ENCODE measurements at places on chromosomes 2 and 18. TPM values are rescaled to one million over a fixed set of nuclear protein-coding genes. Genes with fewer than 3 reads are reported as not detected.

- DNase-seq = no peak
Observed at GRCh38 chr2:105736145-105736544, 8.6 kb upstream of the NCK2 start.

DNA sequence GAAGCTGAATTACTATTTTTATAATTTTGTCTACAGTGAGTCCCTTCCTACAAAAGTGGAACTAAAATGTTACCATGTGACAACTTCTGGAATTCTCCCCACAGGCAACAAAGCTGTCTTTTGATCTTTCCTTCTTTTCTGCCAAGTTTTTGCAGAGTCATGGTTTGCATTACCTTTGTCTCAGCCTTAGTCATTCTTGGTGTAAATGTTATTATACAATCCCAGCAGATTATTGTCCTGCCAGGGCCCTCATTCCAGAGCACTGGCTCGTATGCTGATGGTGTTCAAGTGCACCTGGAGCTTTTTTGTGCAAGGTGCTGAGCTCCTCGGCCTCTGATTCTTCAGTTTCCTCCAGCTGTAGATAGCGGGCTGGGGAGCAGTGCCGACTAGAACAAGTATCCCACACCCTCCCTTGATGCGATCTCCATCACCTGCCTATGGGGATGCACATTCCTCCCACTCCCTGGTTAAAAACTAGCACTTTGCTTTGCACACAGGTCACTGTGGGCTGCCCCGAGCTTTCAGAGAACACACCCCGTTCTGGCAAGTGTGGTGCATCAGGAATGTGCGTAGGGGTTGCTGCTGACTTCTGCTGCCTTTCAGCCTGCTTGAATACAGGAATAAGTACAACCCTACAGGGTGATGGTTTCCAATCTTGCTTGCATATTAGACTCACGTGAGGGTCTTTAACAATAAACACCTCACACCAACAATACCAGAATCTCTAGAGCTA lies 263.6 kb downstream of the RNF144A start:
- DNase-seq = peak; percentile 60

DNA sequence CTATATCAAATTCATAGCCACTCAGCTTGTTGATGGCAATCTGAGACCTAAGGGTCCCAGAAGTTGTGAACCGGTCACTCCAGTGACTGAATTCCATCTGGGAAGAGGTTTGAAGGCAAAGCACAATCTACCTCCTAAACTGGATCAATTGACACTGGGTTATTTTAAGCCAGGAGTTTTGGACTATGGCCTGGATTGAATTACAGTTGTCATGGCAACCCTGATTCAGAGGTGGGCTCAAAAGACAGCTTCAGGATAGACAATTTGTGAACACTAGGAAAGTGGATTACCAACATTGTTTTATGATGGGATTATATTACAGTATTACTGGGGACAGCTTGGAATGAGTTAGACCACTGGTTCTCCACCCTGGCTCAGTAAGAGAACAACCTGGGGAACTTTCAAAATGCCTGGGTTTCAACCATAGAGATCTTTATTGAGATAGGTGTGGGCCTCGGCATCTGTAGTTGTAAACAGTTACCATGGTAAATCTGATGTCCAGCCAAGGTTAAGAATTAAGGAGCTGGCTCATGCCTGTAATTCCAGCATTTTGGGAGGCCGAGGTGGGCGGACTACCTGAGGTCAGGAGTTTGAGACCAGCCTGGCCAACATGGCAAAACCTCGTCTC lies 58.8 kb downstream of the MFSD6 start:
- DNase-seq = no peak

GRCh38 chr2:31414601-31415241 lies at the start of gene XDH:
Gene XDH (minus strand): TSS chr2:31414742. CDS start chr2:31414666, 76 bp downstream.
- DNase-seq = no peak

DNA sequence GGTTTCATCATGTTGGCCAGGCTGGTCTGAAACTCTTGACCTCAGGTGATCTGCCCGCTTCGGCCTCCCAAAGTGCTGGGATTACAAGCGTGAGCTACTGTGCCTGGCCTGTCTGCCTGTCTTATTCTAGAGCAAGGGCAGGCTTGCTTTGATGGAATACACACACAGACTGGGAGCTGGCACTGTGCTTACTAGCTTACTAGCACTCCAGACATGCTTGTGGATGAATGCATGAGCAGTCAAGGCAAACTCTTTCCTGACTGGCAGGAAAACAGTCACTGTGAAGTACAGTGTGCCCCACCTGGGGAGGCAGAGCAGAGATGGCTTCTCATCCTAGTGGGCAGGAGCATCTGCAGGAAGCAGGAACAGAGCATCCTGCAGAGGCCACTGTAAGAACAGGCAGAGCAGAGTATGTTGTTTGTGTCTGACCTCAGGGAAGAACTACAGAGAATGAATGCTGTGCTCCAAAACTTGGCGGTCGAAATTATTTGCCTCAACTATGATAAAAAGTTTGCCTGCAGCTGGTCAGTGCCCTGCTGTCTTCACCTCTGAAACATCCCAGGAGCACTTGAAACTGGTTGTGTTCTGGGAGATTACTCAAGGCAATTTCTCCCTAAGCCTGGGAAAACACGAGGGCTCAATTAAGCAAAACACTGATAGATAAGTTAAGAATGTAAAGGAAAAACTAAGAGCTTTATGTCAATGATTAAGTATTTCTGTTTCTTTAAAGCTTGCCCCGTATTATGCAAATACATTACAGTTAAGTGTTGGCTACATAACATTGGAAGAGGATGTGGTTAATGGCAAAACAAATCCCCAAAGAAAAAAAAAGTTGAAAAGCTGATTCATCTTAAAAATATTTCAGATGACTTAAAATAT lies 102.4 kb downstream of the VAPA start:
- DNase-seq = no peak

GRCh38 chr2:48568547-48568946 lies 38.6 kb downstream of the STON1 start:
- DNase-seq = no peak

DNA sequence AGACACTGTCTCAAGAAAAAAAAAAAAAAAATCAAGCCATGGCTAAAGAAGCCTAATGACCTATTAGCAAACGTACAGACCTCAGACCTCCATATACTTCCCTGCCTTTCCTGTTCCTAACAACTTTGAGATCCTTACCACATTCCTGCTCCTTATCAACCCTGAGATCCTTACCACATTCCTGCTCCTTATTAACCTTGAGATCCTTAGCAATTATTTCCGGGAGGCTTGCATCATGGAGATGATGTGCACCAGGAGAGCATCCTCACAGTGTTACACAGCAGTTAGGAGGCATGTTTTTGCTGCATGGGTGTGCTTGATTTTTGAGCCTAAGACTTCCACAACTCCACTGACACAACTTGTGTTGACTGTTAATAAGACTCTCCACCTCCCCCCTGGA lies 54.6 kb upstream of the RASGRP3 start:
- no peak for DNase-seq

DNA sequence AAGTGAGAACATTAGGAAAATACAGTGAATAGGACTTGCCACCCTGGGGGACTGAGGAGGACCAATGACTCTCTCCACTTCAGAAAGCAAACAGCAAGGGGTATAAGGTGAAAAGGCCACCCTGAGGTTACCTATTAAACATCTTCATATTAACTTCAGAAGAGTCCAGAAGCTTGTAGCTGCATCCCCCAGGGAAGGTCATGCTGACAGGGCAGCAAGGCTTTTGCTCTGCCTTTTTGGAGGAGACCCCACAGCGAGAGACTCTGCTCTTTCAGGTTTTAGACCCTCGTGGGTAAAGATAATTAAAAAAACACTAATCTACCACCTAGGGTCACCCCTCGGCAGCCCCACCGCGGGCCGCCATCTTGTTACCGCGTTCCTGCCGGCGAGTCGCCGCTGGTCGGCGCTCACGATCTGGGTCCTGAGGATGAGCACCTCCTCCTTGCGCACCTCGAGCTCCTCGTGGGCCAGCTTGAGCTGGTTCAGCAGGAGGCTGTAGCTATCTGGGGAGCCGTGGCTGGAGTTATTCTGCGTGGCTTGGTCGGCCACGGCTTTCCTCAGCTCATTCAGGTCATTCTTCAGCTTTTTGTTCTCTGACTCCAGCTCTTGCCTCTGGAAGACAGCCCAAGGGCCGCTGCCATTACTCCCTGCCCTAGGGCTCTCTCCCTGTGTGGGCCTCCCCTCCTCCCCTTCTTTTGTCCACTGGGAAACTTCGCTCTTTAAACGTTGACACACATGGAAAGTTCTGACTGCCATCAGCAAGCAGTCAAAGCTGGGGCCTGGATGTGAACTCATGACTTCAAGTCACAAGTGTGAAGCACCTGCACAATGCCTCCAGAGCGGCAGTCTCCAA lies 50.7 kb upstream of the ACAA2 start:
- DNase-seq = peak; percentile 50

DNA sequence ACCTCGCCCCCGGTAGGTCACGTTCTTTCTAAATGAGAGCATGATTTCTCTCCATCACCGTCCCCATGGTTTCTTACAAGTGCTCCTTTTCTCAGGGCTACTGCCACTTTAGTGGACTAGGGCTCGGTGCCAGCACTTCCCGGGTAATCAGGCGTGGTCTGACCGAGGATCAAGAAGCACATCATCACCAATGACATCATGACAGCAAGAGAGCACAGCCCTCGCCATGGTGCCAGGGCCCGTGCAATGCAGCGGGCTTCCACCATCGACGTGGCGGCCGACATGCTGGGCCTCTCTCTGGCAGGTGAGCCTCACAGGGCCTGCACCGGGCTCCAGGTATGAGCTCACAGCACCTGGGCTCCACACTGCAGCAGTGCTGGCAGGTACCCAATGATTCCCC lies 75.2 kb downstream of the INPP4A start:
- DNase-seq = no peak

The B3GNT7 gene
- polyA plus RNA-seq = 2.6 TPM

GRCh38 chr2:196590286-196590685 lies 49.2 kb upstream of the CCDC150 start:
- DNase-seq = peak; percentile 42

The IL18RAP gene
- polyA plus RNA-seq = 0.47 TPM

DNA sequence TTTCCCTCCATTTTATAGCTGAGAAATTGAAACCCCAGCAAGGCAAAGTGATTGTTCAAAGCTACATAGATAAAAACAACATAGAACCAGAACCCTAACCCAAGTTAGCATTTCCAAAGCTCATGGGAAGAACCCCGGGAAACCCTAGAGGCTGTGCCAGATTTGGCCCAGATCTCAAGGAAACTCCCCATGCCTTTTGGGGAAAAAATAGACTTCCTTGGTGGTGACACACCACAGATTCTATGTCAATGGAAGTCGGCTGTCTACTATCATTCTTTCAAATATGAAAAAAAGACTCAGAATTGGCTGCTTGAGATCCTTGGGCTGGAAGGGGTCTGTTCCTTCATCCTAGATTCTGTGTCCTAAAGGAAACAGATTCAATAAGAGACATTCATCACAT lies 8.4 kb downstream of the COL6A3 start:
- DNase-seq = no peak

The TMEM37 gene
- 9.0 TPM for polyA plus RNA-seq

DNA sequence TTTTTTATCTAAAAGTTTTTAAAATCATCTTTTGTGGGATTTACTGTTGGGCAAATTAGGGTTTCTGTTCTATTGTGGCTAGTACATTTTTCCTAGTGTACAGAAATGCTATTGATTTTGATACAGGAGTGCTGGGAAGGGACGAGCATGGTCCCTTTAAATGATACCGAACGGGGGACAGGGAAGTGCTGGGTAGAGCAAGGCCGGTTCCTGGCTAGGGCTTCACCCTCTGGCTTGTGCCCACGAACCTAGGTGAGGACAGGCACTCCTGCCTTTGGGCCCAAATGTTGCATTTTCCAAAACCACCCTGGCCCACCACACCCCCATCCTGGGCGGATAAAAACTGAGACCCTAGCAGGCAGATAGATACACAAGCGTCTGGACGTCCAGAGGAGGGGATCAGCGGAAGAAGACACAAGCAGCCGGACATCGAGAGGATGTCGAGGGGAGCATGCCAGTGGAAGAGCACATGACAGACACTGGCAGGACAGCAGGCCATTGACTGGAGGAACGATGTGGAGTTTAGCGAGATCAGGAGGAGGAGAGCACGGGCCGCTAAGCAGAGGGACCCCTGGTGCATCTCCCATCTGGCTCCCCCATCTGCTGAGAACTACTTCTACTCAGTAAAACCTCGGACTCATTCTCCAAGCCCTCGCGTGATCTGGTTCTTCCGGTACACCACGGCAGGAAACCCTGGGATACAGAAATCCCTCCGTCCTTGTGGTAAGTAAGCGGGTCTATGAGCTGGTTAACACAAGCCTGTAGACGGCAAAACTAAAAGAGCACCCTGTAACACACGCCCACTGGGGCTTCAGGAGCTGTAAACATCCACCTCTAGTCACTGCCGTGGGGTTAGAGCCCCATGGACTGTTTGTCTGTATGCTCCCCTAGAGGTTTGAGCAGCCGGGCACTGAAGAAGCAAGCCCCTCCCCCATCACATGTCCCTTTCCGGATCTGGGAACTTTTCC lies 13.5 kb upstream of the CALCRL start:
- DNase-seq = peak; percentile 76

DNA sequence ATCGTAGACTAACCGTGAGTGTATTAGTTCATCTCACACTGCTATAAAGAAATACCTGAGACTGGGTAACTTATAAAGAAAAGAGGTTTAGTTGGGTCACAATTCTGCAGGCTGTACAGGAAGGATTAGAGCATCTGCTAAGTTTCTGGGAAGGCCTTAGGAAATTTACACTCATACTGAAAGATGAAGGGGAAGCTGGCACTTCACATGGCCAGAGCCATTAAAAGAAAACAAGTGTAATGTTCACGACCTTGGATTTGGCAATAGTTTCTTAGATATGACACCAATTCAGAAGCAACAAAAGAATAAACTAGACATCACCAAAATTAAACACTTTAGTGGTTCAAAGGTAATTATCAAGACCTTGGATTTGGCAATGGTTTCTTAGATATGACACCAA lies 23.8 kb downstream of the ABCB11 start:
- DNase-seq = no peak

GRCh38 chr2:136375017-136375901 lies 257.3 kb upstream of the CXCR4 start:
- no peak for DNase-seq

- DNase-seq = no peak
Observed at GRCh38 chr18:50163505-50163904, 31.4 kb downstream of the MYO5B start.
